Daoy (cell line): ENCODE measurements at places on chromosomes 4 and X. TPM values are rescaled to one million over a fixed set of nuclear protein-coding genes. Genes with fewer than 3 reads are reported as not detected.

Gene BEND2
- not detected in 2 replicates for total RNA-seq

Gene ZNF275
- total RNA-seq: 3.5 and 5.2 TPM in 2 replicates

DNA sequence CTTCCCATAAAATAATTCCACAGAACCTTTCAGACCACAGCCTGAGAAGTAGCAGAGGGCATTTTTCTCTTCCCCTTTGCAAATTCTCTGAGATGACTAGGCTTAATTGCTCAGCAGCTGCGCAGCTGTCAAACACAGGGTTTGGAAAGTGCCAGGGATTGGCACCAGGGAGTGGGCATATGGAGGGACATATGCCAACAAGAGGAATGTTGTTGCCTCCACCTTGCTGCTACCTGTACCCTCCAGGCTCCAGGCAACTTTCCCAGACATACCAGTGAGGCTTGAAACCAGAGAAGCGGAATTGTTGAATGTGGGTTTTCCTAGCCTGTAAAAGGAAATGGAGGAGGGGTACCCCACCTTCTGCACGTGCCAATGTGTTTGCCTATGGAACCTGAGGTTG is 256.2 kb upstream of the GPR101 start:
- DNase-seq: no peak

DNA sequence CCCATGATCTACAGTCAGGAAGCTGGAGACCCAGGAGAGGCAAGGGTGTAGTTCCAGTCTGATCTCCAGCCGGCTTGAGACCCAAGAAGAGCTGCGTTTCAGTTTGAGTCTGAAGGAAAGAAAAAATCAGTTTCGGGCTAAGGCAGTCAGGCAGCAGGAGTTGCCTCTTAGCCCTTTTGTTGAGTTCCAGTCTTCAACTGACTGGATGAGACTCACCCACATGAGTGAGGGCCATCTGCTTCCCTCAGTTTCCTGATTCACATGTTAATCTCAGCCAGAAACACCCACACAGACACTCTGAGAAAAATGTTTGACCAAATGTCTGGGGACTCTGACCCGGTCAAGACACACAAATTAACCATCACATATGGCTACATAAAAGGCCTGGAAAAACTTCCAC is 73.6 kb upstream of the ELOVL6 start:
- no peak for DNase-seq

Gene CRLF2
- 0.46 TPM in 1 of 2 replicates, not detected in the other for total RNA-seq

Gene CISD2
- 28.8 and 69.4 TPM in 2 replicates for total RNA-seq

- DNase-seq: no peak
Observed at GRCh38 chrX:117743469-117744251, 372.9 kb downstream of the KLHL13 start.

DNA sequence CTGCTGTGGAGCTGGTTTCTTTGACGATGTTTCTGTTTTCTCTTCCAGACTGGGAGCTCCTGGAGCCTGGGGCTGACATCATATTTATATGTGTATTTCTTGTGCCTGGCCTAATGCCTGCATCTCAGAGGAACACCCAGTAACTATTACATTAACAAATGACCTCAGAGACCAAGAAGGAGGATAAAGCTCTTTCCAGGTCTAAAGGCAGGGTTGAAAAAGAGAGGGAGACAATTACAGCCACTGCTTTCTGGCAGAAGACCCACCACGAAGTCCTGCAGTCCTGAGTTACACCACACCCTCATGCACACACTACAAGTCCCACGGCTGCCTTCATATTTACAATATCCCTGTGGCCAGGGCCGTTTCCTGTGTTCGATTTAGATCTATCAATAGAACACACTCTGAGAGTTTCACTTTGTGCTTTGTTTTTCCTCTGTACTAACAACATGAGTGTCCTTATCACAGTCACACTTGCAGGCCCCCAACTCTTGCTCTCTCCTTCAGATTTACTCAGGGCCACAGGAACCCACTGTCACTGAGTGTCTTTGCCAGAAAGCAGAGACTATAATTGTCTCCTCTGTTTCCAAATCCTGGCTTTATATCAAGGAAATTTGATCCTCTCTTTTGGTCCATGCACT is 535.5 kb downstream of the MID1IP1 start:
- no peak for DNase-seq

GRCh38 chrX:45622042-45622423 is 421.4 kb upstream of the DIPK2B start:
- no peak for DNase-seq

- DNase-seq: no peak
Observed at GRCh38 chr4:169611157-169611556, 1.2 kb downstream of the NEK1 start.

Gene HSFX1
- 0.17 and 1.3 TPM in 2 replicates for total RNA-seq

Gene TLR10
- total RNA-seq: not detected in 2 replicates

Gene SPON2
- total RNA-seq: 0.29 TPM in 1 of 2 replicates, not detected in the other

GRCh38 chrX:118666521-118666920 is 60.9 kb upstream of the IL13RA1 start:
- DNase-seq: no peak

Gene CABS1
- not detected in 2 replicates for total RNA-seq

Gene DGAT2L6
- total RNA-seq: 0.11 TPM in 1 of 2 replicates, not detected in the other

DNA sequence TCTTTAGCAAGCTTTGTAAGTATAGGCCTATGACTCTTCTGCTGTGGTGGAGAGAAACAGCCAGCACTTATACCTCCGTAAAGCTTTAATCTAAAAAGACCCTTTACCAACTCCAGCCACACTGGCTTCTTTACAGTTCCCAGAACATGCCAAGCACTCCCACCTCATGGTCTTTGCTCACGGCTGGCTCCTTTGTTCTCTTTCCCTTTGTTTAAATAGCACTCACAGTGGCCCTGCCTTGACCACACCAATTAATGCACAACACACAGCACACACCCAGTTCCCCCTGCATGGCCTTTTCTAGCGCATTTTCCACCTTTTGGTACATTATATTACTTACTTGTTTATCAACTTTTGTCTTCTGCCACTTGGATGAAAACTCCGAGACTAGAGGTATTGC is 18.9 kb downstream of the PPID start:
- DNase-seq: no peak

GRCh38 chrX:65609237-65609636 is 58.2 kb upstream of the MSN start:
- DNase-seq: no peak

Gene NPY1R
- total RNA-seq: 0.57 TPM in 1 of 2 replicates, not detected in the other

Gene IBSP
- not detected in 2 replicates for total RNA-seq
